Foreskin melanocyte (primary cell): ENCODE measurements at places on chromosomes 1 and 21.
A peak's percentile ranks its signal among the peaks of the same experiment; 100 is the strongest.

DNA sequence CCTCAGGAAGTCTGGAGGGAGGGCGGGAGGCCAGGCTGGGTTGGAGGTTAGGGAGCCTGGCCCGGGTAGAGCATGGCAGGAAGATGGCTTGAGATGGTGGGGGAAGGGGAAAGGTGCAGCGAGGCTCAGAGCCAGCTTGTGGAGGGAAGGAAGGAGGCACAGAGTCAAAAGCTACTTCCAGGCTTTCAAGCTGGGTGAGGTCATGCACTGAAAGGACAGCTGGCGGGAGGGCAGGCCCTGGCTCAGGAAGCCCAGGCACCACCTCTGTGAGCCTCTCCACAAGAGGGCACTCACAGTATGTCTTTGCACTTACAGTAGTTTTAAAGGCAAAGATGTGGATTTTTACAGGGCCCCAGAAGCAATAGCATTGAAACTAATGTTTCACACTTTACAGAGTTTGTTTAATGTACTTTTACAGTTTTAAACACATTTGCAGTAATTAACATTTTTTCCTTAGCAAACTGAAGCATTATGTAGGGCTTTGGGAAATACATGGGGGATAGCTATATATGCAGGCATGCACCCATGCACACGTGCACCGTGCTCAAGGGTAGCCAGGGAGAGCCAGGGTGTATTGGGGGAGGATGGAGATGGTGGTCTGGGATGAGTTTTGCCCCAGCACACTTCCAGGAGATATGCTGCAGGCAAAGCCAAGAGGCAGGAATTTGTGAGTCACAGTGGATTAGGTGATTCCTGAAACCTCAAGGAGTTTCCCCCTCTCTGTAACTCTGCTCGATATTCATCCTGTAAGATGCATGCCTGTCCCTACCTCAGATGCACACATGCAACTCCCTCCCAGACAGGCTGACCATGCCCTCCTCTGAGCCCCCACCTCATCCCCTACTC lies 6.1 kb upstream of the ADAM15 start:
- DNase-seq = peak; percentile 75

- DNase-seq = peak; percentile 19
Measured at GRCh38 chr1:201999625-202000238, 10.7 kb upstream of the ELF3 start.

- DNase-seq = peak; percentile 32
Measured at GRCh38 chr1:222043444-222044292, 301.8 kb upstream of the DUSP10 start.

GRCh38 chr1:70143048-70143659 lies 62.2 kb downstream of the LRRC40 start:
- DNase-seq = no peak

DNA sequence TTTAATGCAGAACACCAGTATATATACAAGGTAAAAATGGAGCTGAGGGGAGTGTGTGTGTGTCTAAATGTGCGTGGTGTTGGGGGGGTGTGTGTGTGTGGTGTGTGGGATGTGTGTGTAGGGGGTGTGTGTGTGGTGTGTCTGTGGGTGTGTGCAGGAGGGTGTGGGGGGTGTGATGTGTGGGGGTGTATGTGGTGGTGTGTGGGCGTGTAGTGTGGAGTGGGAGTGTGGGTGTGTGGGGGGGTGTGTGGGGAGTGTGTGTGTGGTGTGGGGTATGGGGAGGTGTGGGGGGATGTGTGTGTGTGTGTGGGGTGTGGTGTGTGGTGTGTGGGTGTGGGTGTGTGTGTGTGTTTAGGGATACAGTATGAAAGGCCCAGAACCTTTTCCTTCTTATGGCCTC lies 202.3 kb upstream of the CACYBP start:
- DNase-seq = no peak

- DNase-seq = peak; percentile 57
Measured at GRCh38 chr1:107432108-107432507, 291.3 kb downstream of the NTNG1 start.

DNA sequence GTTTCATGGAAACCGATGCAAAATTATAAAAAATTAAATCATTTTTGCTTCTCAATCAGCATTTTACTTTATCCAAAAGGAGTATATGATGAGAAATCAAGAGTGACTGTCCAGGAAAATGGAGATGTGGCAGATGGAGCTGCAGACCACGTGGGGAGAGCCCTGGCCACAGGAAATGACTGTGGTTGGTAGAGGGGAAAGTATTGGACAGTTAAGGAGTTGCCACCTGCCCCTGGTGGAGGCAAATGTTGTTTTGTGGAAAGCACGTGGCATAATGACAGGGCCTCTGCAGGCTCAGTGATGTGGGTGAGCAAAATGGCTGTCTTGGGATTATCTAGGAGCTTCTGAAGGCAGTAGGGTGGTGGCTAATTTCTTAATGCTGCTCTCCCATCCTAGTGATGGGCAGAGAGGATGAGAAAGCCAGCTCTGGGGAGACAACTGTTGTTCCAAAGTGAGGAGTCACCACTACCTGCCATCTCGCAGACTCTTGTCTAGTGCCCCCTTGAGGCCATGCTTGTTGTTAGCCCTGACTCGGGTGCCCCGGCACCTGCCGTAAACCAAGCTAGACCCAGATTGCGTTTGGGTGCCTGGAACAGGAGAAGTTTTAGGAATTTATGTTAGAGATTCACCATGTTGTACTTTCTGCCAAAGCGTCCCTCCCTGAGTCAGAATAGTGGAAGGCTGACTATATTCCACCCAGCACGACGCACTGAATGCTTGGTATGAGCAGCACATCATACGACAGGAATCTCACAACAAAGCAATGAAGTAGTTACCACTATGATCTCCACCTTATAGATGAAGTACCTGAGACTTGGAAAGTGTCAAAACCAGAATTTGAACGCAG lies 144.0 kb downstream of the ROR1 start:
- DNase-seq = no peak

DNA sequence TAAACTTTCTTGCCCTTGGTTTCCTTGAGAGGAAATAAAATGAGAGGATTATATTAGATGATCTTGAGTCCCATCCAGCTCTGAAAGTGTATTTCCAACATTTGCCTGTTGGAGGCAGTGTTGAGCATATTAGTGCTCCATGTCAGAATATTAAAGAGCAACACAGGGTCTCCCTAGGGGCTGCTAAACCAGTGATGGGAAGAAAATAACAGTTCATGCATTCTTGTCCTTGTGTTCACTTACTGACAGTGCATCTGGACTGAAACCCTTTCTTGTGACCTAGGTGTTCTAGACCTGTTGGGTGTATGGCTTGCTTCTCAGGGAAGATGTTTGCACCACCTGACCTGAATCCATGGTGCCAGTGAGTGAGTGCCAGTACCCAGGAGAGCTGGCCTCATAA lies 124.7 kb upstream of the KIAA0040 start:
- DNase-seq = no peak

DNA sequence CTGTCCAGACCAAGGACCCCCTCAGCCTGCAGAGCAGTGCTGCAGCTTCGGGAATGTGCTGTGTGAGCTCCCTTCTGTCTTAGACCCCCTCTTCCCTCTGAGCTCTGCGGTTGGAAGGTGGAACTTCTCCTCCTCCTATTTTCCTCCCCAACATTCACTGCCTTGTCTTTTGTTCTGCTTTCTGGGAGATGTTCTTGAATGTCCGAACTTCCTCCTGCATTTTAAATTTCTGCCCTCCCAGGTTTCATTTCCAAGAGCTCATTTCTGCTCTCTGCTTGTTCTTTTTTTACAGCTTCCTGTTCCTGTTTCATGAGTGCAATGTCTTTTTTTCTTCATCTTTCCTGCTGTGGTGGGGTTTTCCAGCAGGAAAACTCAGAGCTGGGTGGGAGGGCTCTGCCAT lies 29.3 kb downstream of the RRP1 start:
- no peak for DNase-seq

- DNase-seq = no peak
Measured at GRCh38 chr1:201444792-201445191, 23.3 kb upstream of the TNNI1 start.

- no peak for DNase-seq
Measured at GRCh38 chr1:5884110-5884509, 108.1 kb downstream of the NPHP4 start.

GRCh38 chr21:44995343-44995941 lies 55.6 kb downstream of the SLX9 start:
- DNase-seq = no peak

DNA sequence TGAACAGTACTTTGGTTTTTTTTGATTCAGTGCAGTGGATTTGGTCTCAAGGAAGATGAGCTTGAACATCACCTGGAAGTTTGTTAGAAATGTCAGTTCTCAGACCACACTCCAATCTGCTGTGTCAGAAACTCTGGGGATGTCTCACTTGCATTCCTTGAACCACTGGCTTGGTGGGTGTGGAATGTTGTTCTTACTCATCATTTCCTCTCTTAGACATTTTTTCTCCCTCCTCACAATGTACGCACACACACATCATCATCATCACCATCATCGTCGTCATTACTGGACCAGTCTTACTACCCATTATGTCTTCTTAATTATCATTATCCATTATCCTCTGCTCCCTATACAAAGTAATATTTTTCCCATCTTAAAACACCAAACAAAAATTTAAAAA lies 91.9 kb upstream of the KCNK2 start:
- DNase-seq = no peak

- no peak for DNase-seq
Measured at GRCh38 chr1:213989002-213989855, 1.5 kb downstream of the PROX1 start.

- no peak for DNase-seq
Measured at GRCh38 chr1:55696181-55696754, 481.1 kb upstream of the USP24 start.

DNA sequence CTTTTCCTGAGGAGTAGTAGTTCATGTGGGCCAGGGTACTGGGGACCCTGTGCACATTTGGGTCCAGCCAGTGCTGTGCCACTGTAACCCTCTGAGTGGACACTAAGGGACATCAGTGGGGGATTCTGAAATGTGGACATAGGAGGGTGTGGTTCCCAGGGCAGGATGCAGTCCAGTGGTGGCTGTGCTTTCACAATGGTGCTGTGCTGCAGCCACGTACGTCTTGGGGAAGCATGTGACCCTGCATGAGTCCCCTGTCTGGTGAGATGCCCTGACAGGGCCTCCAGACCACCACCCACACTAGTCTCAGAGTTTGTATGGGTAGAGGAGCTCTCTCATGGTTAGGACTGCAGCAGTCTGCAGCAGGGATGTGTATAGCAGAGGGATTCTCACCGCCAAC lies 37.8 kb upstream of the WNT2B start:
- no peak for DNase-seq

DNA sequence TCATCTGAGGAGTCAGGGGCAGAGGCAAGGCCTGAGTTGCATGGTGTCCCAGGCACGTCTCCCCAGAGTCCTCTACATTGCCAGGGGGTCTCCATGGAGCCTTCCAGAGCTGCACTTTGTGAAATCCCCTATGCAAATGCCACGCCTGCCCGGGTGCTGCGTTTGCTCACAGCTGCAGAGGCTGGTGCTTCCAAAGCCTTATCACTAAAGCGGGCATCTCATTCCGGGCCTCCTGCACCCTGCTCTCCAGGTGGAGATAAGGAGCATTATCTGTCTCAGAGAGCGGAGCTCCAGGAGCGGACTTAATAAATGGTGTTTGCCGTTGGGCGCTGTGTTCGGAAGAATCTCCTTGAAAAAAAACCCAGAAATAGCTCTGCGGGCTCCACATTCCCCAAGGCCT lies 25.9 kb upstream of the ACTL8 start:
- DNase-seq = no peak

DNA sequence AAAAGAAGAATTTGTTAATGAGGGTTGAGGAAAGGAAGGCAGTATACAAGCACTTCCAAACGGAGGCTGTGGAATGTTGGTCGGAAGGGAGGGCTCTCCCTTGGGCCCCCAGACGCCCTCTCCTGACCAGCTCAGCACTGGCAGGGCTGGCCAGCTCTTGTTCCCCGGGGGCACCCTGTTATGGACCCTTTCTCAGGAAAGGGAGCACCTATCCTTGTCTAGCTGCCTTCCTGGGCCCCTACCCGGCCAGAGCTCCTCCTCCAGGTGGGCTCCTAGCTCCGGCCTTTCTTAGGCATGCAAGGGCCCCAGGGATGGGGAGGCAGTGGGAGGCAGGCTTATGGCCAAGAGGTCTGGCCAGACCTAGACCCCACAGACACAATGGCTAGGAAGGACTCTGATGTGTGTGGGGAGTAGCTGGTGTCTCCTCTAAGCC lies 926 bp downstream of the BLACAT1 start:
- DNase-seq = no peak

GRCh38 chr1:47944561-47944960 lies 52.6 kb downstream of the TRABD2B start:
- no peak for DNase-seq

GRCh38 chr1:152667648-152668047 lies 4.5 kb downstream of the LCE2D start:
- no peak for DNase-seq

- no peak for DNase-seq
Measured at GRCh38 chr1:32801096-32801715, 16.0 kb downstream of the YARS1 start.

GRCh38 chr1:244403431-244403830 lies 48.3 kb downstream of the ADSS2 start:
- no peak for DNase-seq

- no peak for DNase-seq
Measured at GRCh38 chr1:31657020-31657804, 12.5 kb upstream of the PEF1 start.

DNA sequence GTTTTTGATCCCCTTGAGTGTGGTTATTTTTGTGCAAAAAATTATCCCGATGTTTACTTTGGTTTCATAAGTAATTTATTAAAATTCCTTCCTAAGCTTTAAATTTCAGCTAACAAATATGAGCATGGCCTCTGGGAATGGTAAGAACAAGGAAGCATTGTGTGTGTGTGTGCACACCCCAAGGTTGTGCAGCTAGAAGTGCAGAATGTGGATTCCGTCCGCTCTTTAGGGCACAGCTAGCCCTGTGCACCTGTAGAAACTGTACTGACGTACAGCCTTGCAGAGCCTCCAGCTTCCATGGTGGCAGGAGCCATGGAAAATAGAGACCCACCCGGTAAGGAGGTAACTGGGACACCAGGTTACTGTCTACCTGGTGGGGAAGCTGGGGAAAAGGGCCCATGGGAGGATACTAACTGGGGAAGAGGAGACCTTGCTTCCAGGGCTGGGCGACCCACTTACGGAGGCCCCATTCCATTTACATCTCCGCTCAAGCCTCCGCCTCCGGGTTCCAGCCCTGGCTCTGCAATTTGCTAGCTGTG lies 54.7 kb downstream of the B3GALT5 start:
- DNase-seq = no peak

DNA sequence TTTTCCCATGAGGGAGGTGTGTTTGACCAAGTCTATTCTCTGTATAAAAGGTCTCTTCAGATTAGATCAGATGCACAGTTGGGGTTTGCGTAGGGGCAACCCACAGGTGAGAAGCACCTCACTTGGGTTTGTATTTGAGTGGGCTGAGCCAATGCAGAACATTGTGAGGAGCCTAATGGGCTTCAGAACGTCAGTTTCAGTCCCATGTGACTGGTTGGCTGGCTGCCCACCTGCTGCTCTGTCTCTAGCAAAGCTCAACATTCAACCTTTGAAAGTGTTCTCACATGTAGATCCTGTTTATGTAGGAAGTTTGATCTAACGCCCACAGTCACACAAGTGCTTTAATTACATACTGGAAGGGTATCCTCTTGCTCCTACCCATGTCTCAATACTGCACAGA lies 105.5 kb downstream of the FASLG start:
- DNase-seq = no peak
